Activated naive CD4-positive, alpha-beta T cell treated with Interleukin-2 at 50 U/mL for 16 hours (primary cell): ENCODE measurements at places on chromosomes 12 and 14.

GRCh38 chr14:32608857-32609256 lies 279.8 kb downstream of the AKAP6 start:
- DNase-seq, result no peak

- DNase-seq, result no peak
These were observed 334.1 kb downstream of the ALG10 start for GRCh38 chr12:34356233-34356987.

GRCh38 chr12:49174218-49174617 lies 14.7 kb downstream of the TUBA1A start:
- no peak for DNase-seq

DNA sequence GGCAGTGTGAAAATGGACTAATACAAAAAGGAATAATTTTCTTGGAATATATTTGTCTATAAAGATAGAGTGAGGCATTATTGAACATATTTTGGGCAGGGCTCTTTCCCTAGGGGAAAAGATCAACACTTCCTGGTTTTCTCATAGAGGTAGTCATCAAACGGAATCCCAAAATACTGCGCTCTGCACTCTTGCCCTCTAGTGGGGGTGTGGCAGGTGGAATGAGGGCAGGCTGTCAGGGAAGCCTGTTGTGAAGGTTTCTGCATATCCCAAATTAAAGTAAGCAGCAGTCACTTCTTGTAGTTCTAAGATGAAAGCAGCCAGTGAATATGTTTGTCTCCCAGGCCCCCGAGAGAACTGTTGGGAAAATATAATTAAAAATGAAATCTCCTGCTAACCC lies 666.8 kb upstream of the TMEM132C start:
- DNase-seq, result no peak

DNA sequence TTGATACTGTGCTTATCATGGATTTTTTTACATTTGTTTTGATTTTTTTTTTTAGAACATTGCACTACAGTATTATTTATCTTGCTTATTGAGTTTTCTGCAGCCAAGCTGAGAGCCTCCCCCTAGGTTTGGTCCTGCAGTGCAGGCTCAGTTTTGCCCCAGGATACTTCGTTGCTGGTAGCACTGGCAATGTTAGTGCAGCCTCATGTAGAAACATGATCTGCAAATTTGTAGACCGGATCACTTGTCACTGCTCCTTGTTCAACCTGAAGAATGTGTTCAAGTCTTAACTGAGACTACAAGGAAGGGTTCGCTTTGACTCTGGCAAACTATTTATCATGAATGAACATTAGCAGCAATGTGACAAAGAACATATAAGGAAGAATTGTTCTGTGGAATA lies 377.2 kb upstream of the PDE3A start:
- DNase-seq, result no peak

GRCh38 chr12:21478756-21479455 lies 22.5 kb downstream of the RECQL start:
- DNase-seq, result no peak

GRCh38 chr12:27347779-27348178 lies 15.1 kb downstream of the BMAL2 start:
- no peak for DNase-seq
